GM12878 (cell line): ENCODE measurements at places on chromosomes 1 and 21.
A peak's percentile ranks its signal among the peaks of the same experiment; 100 is the strongest.

- DNase-seq: no peak
- H3K36me3 ChIP-seq: no peaks in the 10 kb centered on the region
- no peak overlapping the region for H3K27ac ChIP-seq
- H3K27me3 ChIP-seq: no peaks in the 10 kb centered on the region
- no peaks in the 10 kb centered on the region for H3K4me1 ChIP-seq
- H3K4me3 ChIP-seq: no peak overlapping the region
These were observed 41.2 kb downstream of the DPT start for GRCh38 chr1:168687816-168688215.

DNA sequence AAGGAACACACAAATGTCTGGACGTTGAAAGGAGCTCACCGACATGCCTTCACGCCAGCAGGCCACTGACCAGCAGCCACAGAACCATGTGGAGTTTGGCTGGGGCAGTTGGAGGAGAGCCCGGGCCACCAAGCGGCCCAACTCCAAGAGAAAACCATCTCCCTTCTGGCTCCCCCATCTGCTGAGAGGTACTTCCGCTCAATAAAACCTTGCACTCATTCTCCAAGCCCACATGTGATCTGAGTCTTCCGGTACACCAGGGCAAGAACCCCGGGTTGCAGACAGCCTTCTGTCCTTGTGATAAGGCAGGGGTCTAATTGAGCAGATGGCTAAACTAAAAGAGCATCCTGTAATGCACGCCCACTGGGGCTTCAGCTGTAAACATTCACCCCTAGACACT, 24.4 kb downstream of the RGS4 start:
- no peaks in the 10 kb centered on the region for H3K36me3 ChIP-seq
- H3K4me3 ChIP-seq: no peak overlapping the region
- H3K27ac ChIP-seq: no peak overlapping the region
- no peaks in the 10 kb centered on the region for H3K4me1 ChIP-seq

DNA sequence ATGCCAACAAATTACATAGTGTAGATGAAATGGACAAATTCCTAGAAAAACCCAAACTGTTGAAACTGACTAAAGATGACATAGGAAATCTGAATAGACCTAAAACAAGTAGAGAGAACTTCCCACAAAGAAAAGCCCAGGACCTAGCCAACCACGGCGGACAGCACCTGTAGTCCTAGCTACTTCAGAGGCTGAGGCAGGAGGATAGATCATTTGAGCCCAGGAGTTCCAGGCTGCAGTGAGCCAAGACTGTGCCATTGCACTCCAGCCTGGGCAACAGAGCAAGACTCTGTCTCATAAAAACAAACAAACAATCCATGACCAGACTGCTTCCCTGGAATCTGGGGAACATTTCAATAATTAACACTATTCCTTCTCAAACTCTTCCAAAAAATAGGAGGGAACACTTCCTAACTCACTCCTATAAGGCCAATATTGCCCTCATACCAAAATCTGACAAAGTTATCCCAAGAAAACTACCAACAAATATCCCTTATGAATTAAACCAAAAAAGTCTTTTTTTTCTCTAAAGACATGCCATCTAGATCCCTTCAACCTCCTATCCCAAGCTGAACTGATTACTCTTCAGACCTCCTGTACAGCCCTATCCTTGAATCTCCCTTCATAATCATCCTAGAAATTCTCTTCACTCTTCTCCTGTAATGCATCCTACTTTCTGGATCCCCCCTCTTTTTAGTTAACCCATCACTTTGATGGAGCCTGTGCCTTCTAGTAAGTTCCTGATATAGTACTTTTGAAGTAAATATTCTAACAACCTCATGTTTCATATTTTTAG, 15.5 kb downstream of the ZNF644 start:
- no peaks in the 10 kb centered on the region for H3K36me3 ChIP-seq
- H3K27me3 ChIP-seq: no peaks in the 10 kb centered on the region
- H3K4me3 ChIP-seq: no peak overlapping the region
- no peak overlapping the region for H3K27ac ChIP-seq
- DNase-seq: no peak

GRCh38 chr1:51435878-51436277, 83.2 kb downstream of the EPS15 start:
- H3K27me3 ChIP-seq: no peaks in the 10 kb centered on the region
- no peak for DNase-seq

DNA sequence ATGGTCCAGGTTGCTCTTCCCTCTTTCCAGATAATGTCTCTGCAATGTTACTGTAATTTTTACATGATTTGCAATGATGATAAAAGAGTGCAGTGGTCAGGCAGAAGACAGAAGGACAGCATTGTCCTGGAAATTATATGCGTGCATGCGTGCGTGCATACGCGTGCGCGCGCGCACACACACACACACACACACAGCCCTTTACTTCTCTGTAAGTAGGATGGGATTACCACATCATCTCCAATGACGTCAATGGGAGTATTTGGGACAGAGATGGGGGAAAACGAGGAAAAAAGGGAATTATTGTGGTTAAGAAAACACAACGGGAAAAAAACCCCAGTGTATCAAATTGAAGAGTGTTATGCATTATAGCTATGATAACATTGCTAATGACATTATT, 99.7 kb downstream of the SPAG17 start:
- DNase-seq: no peak
- no peaks in the 10 kb centered on the region for H3K4me1 ChIP-seq
- H3K4me3 ChIP-seq: no peak overlapping the region
- no peak overlapping the region for H3K27ac ChIP-seq
- H3K36me3 ChIP-seq: no peaks in the 10 kb centered on the region

DNA sequence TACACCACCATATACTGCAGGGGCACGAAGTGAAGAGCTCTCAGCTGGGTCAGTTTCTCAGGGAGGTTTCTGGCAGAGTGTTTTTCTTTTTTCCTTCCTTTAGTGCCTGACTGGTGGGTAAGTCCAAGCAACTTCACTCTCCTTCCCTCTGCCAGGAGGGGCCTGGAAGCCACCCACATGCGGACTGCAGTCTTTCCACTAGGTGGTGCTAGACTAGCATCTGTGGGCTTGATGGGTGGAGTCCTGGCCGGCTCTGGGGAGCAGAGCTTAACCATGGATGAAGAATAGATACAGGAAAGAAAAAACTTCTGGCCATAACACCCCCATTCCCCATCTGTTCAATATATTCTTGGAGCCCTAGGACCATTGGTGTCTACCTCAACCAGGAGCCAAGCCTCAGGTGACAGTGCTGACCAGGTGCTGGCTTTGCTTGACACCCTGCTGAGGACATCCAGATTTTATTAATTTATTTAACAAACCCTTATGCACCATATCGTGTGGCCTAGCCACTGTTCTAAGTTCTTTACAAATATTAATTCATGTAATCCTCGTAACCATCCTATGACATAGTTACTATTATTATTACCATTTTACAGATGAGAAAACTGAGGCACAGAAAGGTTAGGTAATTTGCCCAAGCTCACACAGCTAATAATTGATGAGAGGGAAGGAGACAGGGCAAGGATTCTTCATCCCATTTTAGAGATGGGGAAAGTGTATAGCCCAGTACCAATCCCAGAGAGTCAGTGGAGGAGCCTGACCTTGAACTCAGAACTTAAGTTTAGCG, 126.7 kb upstream of the CSF3R start:
- no peak overlapping the region for H3K27ac ChIP-seq
- no peaks in the 10 kb centered on the region for H3K36me3 ChIP-seq
- no peak for DNase-seq
- no peaks in the 10 kb centered on the region for H3K27me3 ChIP-seq
- H3K4me3 ChIP-seq: no peak overlapping the region
- no peaks in the 10 kb centered on the region for H3K4me1 ChIP-seq

DNA sequence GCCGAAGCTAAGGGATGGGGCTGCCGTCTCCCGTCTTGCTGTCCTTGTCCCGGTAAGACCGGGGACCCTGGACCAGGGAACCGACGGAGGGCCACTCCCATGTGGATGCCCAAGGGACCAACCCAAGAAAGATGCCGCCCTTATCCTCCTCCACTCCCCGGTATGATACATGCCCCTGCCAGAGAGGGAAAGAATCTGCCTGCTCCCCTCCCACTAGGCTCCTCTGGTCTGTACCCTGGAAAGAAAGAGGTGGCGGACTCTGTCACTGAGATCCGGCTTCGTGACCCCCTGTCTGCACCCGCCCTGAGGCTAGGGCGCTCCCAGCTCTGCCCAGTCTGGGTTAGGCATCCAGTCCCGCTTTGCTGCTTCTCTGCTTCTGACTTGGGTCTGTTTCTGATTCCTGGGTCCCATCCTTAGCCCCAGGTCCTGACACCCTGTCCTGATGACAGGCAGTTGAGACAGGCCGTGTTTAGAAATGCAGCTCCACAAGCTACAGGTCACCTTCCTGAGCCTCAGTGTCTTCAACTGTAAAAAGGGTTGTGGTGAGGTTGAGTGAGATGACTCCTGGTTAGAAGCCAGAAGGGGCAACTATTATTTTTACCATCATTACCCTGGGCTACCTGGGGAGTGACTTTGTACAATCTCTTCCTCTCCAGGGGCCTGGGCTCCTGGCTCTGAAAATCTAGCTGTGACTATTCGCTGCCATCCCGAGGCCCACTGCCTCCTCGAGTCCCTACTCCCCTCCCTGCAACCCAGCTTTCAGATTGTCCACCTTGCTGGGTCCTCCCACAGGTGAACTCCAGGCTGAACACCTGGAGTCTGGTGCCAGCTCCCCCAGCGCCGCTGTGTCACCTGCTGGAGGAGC, 3.7 kb downstream of the MATN1 start:
- peak overlapping the region; percentile 90 for H3K4me3 ChIP-seq
- H3K27me3 ChIP-seq: no peaks in the 10 kb centered on the region
- H3K4me1 ChIP-seq: peaks cover 18% of the 10 kb centered on the region
- DNase-seq: peak; percentile 57
- no peaks in the 10 kb centered on the region for H3K36me3 ChIP-seq
- peak overlapping the region; percentile 93 for H3K27ac ChIP-seq

- H3K27me3 ChIP-seq: peaks cover 2% of the 10 kb centered on the region; the same call in 1 of the 2 replicates
- no peaks in the 10 kb centered on the region for H3K36me3 ChIP-seq
- H3K27ac ChIP-seq: no peak overlapping the region
- no peak for DNase-seq
- no peak overlapping the region for H3K4me3 ChIP-seq
These were observed 63.5 kb downstream of the CCDC185 start for GRCh38 chr1:223456747-223457146.

GRCh38 chr1:156063997-156064285, 3.0 kb downstream of the RAB25 start:
- H3K36me3 ChIP-seq: no peaks in the 10 kb centered on the region
- H3K27me3 ChIP-seq: no peaks in the 10 kb centered on the region
- no peaks in the 10 kb centered on the region for H3K4me1 ChIP-seq
- H3K27ac ChIP-seq: no peak overlapping the region
- H3K4me3 ChIP-seq: no peak overlapping the region
- DNase-seq: no peak

DNA sequence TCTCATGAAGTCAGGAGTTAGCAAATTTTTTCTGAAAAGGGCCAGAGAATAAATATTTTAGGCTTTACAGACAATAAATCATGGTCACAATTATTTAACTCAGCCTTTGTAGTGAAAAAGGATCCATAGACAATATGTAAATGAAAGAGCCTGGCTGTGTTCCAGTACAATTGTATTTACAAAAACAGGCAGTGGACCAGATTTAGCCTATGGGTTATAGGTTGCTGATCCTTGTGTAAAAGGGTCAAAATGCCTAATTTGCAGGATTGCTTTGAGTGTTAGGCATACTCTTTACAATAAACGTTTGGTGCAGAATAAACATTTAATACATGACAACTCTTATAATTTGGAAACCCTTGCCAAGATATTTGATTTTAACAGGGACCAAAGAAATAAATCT, 6.5 kb downstream of the SLAMF7 start:
- no peaks in the 10 kb centered on the region for H3K27me3 ChIP-seq
- no peak for DNase-seq
- H3K27ac ChIP-seq: peak overlapping the region; percentile 78

DNA sequence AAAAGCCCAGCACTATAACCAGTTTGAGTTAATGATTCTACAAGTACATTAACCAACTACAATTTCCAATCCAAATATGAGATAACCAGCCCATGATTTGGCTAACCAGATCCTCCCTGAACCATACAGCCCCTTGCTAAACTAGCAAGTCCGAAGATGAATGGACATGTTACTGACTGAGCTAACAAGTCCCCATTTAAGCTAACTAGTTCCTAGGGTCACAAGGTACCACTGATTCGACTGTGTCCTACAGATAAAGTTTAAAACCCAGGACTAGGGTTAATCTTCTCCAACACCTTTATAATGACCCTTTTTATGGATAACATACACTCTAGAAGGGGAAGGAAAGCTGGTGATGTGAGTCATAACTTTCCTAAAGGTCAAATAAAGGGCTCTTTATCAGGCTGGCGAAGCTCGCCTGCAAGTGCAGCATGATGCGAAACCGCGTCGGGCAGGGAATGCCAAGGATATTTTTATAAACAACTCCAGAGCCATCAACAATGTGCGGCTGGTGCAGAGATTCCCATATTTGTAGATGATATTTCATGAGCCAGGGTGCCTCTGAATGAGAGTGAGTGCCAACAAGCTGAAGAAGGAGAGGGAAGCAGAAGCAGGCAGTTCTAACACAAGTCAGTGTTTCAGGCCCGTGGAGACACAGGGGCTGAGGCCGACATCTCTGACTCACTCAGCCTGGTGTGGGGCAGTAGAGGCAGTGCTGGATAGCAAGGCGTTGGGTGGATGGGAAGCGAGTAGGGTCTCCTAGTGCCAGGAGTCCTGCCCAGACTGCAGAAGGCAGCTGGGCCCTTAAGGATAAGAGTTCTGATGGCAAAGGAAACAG, 75.6 kb upstream of the ROR1 start:
- no peak overlapping the region for H3K27ac ChIP-seq
- DNase-seq: no peak
- no peaks in the 10 kb centered on the region for H3K27me3 ChIP-seq
- H3K36me3 ChIP-seq: no peaks in the 10 kb centered on the region

DNA sequence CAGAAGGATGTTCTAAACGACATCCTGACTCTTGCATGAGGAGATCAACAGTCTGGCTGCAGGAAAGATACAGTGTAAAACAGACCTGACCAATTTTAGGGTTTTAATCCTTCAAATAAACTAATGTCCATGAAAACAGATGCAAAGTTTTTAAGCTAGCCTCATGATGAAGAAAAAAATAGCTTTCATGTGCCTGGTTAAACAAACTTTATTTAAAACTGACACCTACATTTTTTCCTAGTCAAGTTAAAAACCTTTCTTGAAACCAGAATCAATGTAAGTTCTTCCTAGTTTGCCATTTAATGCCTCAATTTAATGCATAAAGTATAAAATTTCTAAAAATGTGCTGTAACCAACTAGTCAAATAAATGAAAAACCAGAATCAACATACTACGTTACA, 2.9 kb downstream of the WDR26 start:
- H3K27me3 ChIP-seq: no peaks in the 10 kb centered on the region
- no peak for DNase-seq
- peaks cover 12% of the 10 kb centered on the region for H3K4me1 ChIP-seq
- H3K4me3 ChIP-seq: peak overlapping the region; percentile 71

GRCh38 chr1:154483941-154484803, 17.8 kb upstream of the TDRD10 start:
- 0 out of 2 replicates have a peak, but pooled peaks cover 1% of the 10 kb centered on the region for H3K27me3 ChIP-seq
- DNase-seq: no peak
- no peak overlapping the region for H3K27ac ChIP-seq
- no peaks in the 10 kb centered on the region for H3K4me1 ChIP-seq
